ENCODE measurements at places on chromosomes 13 and 19.

DNA sequence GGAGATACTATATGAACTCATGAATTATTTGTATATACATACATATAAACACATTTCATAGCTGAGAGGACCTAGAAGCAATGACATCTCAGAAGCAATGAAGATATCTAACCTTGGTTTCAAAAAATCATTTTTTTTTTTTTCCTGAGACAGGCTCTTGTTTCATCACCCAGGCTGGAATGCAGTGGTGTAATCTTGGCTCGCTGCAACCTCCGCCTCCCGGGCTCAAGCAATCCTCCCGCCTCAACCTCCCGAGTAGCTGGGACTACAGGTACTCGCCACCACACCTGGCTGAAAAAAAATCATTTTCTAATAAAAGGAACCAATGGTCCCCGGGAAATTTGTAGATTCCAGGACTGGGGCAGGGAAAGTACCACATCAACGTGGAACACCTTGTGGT is 4.0 kb downstream of the ZNF565 start:
- no peak for DNase-seq

GRCh38 chr19:49997709-49998108 is 27.5 kb downstream of the VRK3 start:
- DNase-seq = peak; percentile 42

DNA sequence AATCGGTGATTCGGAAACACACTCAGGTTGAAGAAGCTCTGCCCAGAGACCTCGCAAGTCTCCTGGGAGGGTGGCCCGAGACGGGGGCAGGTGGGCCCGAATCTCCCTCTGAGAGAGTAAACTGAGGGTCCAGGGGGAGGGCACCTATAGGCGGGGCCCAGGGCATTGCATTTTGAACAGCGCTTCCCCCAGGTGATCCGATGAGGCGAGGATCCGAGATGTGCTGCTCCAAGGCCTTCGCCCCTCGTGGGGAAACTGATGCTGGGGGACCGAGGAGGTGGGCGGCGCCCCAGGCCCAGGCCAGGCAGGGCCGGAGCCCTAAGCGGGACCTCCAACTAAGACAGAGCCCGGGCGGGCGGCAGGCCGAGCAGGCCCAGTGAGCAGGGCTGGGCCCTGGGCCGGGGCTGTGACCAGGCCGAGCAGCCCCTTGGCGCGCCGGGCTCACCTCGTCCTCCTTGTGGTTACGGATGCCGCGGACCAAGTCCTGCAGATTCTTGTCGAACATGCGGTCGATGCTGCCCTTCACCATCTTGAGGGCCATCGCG is 500 bp downstream of the AP3D1 start:
- DNase-seq = peak; percentile 48

DNA sequence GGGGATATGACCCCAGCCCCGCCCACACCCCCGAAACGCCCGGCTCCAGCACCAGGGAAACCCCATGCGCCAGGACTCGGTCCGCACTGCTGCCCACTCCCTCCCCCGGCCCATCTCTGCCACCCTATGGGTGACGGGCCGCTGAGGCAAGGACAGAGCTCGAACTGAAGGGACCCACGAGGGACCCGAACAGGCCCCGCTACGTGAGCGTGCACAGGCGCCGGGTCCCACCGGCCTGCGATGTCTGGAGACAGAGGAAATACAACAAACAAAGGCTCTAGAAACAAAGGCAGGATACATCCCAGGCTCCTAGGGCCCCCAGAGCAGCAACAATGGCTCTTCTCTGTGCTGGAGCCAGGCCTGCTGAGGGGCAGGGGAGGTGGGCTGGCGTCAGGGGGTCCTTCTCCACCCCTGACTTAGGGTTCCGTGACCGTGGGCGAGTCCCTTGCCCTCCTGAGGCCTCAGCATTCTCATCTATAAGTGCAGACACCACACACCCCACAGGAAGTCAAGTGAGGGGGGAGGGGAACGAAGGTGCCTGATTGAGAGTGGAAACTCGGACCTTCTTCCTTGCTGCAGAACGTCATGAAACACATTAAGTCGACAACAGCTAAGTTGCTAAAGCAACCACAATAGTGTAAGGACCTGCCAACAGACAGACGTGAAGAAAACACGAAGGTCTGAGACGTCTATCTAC is 3.1 kb downstream of the ABHD17A start:
- DNase-seq = no peak

DNA sequence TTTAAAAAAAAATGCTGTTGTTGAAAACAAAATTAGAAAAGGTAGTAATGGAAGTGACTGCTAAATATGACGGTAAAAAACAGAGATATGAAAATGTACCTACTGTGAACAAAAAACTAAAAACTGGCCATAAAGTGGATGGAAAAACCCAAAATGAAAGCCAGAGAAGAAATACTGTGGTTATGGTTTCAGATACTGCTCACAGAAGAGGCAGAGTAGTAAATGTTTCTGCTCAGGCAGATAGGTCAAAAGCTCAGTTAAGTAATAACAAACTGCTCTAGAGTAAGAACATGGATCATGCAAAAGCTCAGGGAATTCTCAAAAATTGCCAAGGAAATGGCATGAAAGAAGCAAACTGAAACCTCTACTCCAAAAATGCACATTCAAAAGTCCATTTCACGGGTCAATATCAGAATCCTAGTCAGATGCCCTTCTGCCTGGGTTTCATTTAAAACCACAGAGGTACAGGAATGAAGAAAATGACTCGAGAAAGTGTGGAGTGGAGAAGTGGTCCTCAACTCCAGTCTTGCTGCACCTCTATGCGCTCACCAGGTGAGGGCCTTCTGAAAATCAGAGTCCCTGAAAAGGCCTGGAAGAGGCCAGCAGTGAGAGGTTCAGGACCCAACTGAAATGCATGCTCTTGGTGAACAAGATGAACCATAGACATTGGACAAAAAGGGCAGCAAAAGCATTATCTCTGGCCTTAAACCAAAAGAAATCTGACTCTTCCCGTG is 315.0 kb upstream of the SPRY2 start:
- DNase-seq = no peak

DNA sequence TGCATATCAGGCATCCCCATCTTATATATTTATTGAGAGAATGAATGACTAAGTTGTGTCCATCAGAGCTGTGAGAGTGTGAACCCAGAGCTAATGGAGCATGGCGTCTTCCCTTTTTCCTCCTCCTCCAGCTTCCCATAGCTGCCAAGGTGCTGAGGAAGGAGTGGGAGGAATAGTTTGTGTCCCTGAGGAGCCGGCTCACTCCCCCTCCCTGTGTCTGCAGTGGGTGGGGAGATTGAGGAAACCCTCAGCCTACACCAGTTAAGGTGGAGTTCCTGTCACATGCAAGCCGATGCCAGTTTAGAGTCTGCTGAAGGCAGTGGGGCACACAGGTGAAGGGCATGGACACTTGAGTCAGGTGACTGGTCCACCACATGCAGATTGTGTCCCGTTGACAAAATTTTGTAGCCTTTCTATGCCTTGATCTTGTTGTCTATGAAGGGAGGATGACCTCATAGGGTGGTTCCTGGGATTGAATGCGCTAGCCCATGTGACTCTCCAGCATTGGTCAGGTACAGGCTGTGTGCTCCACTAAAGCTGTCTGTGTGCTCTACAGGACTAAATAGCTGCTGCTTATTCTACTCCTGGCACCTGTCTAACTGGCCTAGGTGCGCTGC is 47.6 kb upstream of the GPI start:
- DNase-seq = peak; percentile 28

DNA sequence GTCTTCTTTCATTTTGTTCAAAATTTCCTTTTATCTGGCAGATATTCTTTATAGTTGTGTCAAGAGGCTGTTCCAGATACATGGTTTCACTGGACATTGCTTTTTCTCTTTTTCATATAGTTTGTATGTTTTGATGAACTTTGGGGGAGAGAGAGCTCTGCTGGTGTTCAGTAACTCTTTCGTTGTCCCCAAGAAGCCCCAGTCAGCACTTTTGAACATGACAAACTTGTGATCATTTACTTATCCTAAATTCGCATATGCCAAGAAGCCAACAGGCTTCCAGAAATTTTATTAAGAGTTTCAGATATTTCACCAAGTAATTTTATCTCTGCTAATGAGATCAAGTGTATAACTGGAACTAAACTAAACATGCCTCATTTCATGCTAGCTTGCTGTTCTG is 275.8 kb upstream of the GPC6 start:
- DNase-seq = no peak

DNA sequence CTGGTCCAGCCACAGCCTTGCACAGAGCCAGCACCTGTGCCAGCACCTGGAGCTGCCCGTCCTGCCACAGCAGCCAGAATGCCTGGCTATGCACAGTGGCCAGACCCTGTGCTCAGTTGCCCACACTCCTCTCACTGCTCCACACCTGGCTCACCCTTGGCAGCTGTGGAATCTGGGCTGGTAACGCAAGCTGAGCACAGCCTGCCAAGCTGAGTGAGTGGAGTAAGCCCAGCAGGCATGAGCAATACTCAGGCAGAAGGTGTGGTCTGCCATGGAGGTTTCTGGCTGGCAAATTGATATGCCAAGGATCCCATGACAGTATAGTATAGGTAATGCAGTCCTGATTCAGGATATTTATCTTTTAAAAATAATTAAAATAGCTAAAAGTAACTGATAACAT is 122.2 kb downstream of the PCDH9 start:
- DNase-seq = no peak

DNA sequence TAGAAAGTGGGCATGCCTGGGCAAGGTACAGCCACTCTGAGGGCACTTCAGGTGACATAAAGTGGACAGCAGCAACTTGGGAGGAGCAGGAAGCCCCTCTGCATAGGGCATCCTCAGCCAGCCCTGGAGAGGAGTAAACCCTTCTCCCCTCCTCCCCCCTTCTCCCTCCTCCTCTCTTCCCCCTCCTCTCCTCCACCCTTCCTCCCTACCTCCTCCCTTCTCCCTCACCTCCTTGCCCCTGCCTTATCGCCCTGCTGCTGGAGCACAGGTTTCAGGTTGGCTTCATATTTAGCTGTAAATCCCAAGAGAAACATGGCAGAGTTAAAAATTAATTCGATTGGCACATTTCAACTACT is 30.5 kb upstream of the ATP12A start:
- no peak for DNase-seq

- DNase-seq = peak; percentile 47
These were observed 322.8 kb upstream of the EDNRB start for GRCh38 chr13:78241278-78241919.

DNA sequence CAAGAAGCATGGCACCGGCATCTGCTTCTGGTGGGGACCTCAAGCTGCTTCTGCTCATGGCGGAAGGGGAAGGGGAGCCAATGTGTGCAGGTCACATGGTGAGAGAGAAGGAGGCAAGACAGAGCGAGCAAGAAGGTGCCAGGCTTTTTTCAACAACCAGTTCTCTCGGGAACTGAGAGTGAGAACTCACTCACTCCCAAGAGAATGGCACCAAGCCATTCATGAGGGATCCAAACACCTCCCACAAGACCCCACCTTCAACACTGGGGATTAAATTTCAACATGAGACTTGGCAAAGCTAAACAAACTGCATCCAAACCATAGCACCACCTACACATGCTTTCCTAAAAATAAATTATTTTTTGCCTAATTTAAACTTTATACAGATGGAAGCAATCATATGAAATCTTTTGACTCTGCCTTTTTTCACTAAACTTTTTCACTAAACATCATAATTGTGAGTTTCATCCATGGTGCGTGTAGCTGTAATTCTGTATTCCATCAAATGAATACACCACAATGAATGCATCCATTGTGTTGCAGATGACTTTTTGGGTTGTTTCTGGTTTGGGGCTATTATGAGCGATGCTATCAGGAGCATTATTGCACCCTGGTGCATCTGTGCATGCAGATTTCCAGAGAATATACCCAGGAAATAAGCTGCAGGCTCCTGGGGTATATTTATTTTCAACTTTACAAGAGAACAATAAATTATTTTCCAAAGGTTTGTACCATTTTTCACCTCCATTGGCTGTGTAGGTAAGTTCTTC is 14.6 kb upstream of the IPO5 start:
- DNase-seq = no peak

GRCh38 chr19:41319500-41320184 is 9.7 kb downstream of the CCDC97 start:
- DNase-seq = no peak

DNA sequence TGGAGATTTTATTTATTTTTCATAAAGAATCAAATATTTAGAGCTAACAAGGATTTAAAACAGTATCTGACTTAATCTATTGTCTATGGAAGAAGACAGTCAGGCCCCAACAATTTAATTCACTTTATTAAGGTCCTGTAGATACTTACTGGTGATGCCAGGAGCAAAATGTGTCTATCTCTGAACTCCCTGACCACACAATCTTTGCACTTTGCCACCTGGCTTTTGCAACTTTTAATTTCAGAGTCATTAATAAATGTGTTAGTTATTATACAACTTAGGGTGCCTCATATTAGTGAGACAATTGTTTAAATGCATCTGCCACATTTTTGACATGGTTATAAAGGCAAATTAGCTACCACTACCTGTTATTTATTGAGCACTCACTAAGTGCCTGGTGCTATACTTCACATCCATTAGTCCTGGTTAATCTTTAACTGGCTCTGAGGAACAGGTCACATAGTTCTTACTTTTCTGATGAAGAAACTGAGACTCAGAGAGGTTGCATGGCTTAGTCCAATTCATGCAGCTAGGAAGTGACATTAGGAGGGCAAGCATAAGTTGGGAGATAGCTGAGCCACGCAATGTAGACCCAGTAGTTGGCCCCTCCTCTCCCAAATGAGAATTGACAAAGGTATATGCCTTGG is 297.9 kb downstream of the DCT start:
- DNase-seq = no peak

GRCh38 chr13:44287958-44288357 is 85.7 kb upstream of the SERP2 start:
- DNase-seq = no peak

GRCh38 chr13:41547251-41548000 is 90.1 kb downstream of the RGCC start:
- DNase-seq = no peak

DNA sequence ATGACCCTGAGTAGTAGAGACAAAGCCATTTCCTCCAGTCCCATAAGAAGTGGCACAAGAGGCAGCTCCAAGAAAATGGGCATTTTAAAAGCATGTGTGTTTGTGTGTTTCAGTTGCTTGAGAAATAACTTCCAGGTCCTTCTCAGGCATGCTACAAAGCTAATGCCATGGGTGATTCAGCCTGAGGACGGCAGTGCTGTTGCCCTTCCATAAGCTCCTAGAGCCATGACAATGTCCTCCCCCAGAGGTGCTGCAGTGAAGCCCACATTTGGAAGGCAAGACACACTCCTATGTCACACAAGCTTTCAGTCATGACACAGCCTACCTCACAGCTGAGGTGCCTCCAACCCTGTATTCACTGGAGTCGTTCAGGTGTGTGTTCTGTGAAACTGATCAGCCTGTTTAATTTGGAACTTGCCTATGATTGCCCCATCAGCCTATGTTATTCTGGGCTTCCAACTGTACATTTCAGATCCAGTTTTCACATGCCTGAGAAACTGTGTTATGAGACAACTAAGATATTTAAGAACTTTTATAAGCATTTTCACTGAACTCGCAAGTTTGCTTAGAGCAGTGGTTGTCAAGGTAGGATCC is 213.6 kb downstream of the FOXO1 start:
- no peak for DNase-seq

DNA sequence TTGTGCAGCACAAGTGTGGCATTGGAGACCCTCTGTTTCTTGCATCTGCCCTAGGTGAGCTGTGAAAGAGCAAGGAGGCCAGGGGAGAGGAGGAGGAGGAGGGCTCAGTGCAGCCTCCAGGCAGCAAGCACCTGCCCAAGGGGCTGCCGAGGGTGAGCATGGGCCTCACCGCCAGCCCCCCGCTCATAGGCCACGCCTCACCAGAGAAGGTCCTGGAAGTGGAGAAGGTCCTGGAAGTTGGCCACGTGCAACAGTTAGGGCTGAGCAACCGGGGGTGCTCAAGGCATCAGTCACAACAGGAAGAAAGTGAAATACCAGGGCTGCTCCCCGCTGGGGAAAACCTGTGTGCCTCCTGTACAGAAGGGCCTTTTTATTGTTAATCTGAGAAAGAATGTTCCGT is 168.9 kb downstream of the TEX29 start:
- DNase-seq = no peak

GRCh38 chr19:27966390-27966816 is 1246.5 kb downstream of the UQCRFS1 start:
- DNase-seq = no peak

Data from NCI-H69 (cell line).